ENCODE measurements at places on chromosomes 2 and 18.

DNA sequence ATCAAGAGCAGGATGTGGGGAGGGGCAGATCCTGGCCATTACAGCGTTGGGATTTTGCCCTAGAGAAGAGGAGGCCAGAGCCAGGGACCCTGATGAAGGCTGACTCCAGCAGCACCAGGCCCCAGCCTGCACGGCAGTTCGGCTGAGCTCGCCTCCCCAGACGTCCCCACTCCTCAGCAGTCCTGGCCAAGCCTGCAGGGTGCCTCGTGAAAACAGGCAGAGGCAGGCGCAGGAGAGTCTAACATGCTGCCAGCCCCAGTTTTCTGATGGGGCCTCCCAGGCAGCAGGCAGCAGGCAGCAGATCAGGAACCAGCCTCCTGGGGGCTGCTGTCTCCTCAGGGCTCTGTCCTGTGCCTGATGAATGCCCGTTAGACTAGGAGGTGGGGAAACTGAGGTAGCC lies 19.7 kb upstream of the GLI2 start:
- DNase-seq: no peak

GRCh38 chr2:132949108-132949507 lies 279.1 kb upstream of the LYPD1 start:
- no peak for DNase-seq

DNA sequence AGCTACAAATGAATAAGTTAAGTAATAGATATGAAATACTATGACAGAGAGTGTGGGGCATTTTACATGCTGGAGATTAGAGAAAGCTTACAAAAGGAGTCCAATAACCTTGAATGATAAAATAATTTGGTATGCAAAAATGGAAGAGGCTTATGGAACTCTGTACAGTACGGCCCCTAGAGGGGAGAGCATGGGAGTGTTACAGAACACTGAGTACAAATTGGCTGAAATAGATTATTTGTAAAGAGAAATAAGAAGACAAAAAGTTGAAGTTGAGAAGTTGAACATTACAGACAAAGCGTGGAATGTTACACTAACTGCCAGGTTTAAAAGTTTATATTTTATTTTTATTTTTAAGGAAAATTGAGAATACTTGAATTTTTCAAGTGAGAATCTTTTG lies 192.1 kb upstream of the DOK6 start:
- DNase-seq: no peak

GRCh38 chr2:46699934-46700256 lies 215.7 kb downstream of the MCFD2 start:
- DNase-seq: no peak

DNA sequence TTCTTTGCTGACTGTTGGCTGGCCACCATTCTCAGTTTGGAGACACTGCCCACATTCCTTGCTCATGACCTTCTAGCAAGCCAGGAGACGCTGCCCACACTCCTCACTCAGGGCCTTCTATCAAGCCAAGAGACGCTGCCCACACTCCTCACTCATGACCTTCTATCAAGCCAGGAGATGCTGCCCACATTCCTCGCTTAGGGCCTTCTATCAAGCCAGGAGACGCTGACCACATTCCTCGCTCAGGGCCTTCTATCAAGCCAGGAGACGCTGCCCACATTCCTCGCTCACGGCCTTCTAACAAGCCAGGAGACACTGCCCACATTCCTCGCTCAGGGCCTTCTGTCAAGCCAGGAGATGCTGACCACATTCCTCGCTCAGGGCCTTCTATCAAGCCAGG lies 131.3 kb upstream of the CBLN2 start:
- DNase-seq: no peak

GRCh38 chr2:105877945-105878344 lies 133.2 kb downstream of the NCK2 start:
- no peak for DNase-seq

GRCh38 chr18:49021433-49022129 lies 70.8 kb upstream of the SMAD7 start:
- peak; percentile 41 for DNase-seq

- DNase-seq: peak; percentile 63
These were observed 7.2 kb downstream of the NCL start for GRCh38 chr2:231457101-231457500.

- no peak for DNase-seq
These were observed 265.4 kb downstream of the HRH4 start for GRCh38 chr18:24725644-24726415.

- DNase-seq: no peak
These were observed 21.4 kb upstream of the MTA3 start for GRCh38 chr2:42547014-42547413.

- DNase-seq: no peak
These were observed 1386.5 kb downstream of the RPIA start for GRCh38 chr2:90077948-90078347.

DNA sequence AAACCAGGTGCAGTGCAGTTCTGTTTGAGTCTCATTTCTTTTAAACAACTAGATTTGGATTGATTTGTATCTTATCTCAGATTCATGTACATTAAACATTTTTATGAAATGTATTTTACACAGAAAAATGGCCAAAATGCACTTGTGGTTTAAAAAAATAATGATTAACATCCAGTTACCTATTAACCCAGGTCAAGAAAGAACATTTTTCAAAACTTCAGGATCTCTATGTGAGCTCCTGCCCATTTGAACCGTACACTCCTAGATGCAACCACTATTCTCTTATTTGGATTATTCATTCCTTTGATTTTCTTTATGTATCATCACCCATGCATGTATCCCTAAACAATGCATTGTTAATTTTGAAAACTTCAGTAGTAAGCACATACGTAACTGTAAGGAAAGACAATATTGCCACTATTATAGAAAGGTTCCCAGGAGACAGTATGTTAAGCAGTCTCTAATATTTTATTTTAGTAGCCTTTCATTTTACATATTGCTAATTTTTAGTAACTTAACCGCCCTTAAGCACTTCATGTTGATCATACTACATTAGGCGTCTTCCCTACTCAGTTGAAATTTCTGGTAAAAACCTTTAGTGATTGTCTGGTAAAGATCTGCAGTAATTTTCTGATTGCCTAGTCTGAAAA lies 22.7 kb downstream of the RNF138 start:
- DNase-seq: no peak

DNA sequence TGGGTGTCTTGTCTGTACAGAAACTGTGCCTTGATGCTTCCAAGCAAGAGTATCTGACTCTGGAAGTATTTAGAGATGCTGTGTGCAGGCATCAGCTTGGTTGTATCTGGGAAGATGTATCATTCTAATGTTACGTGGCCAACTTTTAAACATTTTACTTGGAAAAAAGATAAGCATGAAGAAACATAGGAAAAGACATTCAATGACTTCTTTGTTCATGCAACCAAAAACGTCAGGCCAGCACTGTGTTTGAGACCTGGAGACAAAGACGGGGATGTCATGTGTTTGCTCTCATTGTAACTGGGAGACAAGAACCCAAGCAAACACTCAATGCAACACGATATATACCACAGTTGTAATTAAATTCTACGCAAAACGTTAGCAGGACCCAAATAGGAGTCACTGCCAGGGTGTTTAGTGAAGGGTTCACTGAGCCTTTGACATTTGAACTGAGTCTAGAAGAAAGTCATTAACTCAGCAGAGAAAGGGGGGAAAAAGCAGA lies 8.9 kb upstream of the SESTD1 start:
- no peak for DNase-seq

DNA sequence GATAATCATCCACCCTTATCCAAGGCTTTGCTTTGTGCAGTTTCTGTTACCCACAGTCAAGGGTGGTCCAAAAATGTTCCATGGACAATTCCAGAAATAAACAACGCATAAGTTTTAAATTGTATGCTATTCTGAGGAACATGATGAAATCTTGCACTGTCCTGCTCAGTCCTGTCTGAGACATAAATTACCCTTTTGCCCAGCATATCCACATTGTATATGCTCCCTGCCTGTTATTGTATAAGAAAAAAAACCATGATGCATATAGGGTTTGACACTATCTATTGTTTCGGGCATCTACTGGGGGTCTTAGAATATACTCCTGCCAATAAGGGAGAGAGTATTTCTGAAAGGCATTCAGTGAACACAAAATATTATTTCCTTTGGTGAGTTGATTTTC lies 24.0 kb downstream of the LRRTM1 start:
- DNase-seq: no peak

DNA sequence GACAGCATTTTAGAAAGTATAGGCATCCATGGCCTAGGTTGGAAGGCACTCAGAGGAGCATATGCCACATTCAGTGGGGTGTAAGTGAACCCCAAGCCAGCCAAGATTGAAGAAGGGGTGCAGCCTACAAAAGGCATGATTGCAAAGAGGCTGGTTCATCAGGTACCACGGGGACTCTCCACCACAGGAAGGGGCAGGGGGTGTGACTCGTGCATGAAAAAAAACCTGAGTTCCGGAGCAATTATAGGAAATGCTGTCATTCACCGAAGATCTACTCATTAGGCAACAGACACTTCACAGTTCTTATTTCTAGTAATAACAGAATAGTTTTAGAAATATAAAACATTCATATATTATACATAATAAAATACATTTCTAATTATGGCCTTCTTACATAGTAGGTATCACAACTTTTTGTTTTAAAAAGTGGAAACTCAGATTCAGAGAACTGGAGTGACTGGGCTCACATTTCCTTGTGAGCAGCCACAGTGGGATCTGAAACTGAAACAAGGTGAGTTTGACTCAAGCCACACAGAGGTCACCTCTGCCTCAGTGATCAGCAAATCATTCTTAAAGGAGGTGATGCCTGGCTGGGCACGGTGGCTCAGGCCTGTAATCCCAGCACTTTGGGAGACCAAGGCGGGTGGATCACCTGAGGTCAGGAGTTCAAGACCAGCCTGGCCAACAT lies 188.4 kb upstream of the GYPC start:
- no peak for DNase-seq

Data from fibroblast of mammary gland (primary cell).